Thymus (tissue), 14 donors: ENCODE measurements at places on chromosomes 7 and 10. TPM values are rescaled to one million over a fixed set of nuclear protein-coding genes. Genes with fewer than 3 reads are reported as not detected.

Gene MORN4
- polyA plus RNA-seq = 4.7 TPM

Gene LRIT1
- polyA plus RNA-seq = not detected

Gene SPDYE2
- polyA plus RNA-seq = 0.05 TPM

Gene LIPN
- polyA plus RNA-seq = 0.50 TPM

Gene PPP1R17
- 0.27 TPM for polyA plus RNA-seq

GRCh38 chr7:121061677-121062582 lies 73.4 kb downstream of the CPED1 start:
- H3K36me3 ChIP-seq = no peaks in the 10 kb centered on the region
- H3K27me3 ChIP-seq = no peaks in the 10 kb centered on the region
- H3K4me3 ChIP-seq = no peak overlapping the region
- H3K27ac ChIP-seq = no peak overlapping the region
- H3K4me1 ChIP-seq = no peaks in the 10 kb centered on the region

GRCh38 chr10:12510501-12510941 lies 161.2 kb downstream of the CAMK1D start:
- no peaks in the 10 kb centered on the region for H3K36me3 ChIP-seq
- DNase-seq = no peak
- no peak overlapping the region for H3K27ac ChIP-seq
- no peak overlapping the region for H3K4me3 ChIP-seq

GRCh38 chr7:19377611-19378344 lies 232.6 kb upstream of the FERD3L start:
- H3K4me1 ChIP-seq = no peaks in the 10 kb centered on the region
- H3K36me3 ChIP-seq = no peaks in the 10 kb centered on the region
- DNase-seq = no peak
- no peaks in the 10 kb centered on the region for H3K27me3 ChIP-seq
- H3K27ac ChIP-seq = no peak overlapping the region

DNA sequence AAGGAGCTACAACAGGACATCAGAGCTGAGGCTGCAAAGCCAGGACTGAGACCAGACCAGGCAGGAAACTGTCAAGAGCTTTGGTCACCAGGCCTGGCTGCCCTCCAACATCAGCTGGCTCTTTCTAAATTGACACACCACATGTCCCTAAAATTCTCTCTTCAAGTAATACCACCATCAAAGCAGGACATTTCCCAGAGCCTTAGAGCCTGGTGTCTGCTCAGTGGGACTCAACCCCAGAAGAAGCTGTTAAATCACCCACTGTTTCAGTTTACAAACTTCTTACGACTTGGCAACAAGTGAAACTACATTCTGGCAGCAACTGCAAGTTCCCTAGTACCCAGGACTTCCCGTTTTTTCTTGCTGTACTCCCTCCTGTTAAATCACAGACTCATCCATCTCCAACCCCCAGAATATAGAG lies 3.8 kb upstream of the IL6 start:
- no peaks in the 10 kb centered on the region for H3K36me3 ChIP-seq
- H3K27me3 ChIP-seq = peaks cover 23% of the 10 kb centered on the region
- no peak overlapping the region for H3K27ac ChIP-seq
- peaks cover 14% of the 10 kb centered on the region for H3K4me1 ChIP-seq

DNA sequence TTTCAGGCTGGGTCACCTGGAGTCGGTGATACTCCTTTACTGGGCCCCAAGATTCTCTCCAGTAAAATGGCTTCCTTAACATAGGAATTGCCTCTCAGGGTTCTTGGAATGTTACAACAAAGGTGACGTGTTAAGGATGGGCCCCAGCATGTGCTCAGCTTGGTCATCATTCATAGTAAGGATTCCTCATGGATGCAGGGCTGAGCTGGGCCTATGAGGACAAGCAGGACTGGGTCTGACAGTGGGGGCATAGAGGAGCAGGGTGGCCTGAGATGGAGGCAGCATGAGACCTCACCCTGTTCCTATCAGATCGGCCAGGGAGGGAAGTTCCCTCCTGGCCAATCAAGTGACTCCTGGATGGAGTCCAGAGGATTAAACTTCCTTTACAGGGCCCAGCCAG lies 12.8 kb upstream of the MBL2 start:
- H3K27me3 ChIP-seq = no peaks in the 10 kb centered on the region
- no peaks in the 10 kb centered on the region for H3K36me3 ChIP-seq
- no peak overlapping the region for H3K27ac ChIP-seq

DNA sequence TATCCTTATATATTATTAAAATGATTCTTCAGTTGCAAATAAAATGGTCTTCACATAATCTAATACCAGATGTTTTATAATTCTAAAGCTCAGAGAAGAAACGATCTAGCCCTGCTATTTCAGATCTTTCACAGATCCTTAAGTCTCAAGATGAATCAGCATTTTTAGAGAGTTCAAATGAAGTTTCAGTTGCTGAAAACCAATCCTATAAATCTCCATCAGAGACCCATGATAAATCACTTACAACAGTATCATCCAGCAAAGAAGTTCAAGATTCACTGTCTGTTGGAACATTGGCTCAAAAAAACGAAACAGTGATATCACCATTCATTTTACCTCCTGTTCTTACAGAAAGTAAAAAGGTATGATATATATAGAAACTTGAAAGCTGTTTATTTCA lies 137.0 kb downstream of the CCDC7 start:
- H3K27ac ChIP-seq = no peak overlapping the region
- no peaks in the 10 kb centered on the region for H3K4me1 ChIP-seq
- H3K4me3 ChIP-seq = no peak overlapping the region
- no peak for DNase-seq

- H3K27ac ChIP-seq = peak overlapping the region; percentile 50
- H3K27me3 ChIP-seq = peaks cover 10% of the 10 kb centered on the region
- peaks cover 6% of the 10 kb centered on the region for H3K4me1 ChIP-seq
- peak; percentile 37 for DNase-seq
- peak overlapping the region; percentile 70 for H3K4me3 ChIP-seq
Observed at GRCh38 chr10:24952707-24953645, 570 bp upstream of the PRTFDC1 start.

DNA sequence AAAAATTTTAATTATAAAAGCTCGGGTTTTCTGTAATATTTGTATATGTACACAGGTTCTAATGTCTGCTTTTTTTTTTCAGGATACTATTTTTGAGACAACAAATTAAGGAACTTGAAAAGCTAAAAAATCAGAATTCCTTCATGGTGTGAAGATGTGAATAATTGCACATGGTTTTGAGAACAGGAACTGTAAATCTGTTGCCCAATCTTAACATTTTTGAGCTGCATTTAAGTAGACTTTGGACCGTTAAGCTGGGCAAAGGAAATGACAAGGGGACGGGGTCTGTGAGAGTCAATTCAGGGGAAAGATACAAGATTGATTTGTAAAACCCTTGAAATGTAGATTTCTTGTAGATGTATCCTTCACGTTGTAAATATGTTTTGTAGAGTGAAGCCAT lies 57.9 kb upstream of the BAMBI start:
- peaks cover 19% of the 10 kb centered on the region for H3K36me3 ChIP-seq
- no peaks in the 10 kb centered on the region for H3K27me3 ChIP-seq
- no peak overlapping the region for H3K4me3 ChIP-seq
- DNase-seq = no peak
- no peak overlapping the region for H3K27ac ChIP-seq

- H3K27me3 ChIP-seq = no peaks in the 10 kb centered on the region
- H3K4me3 ChIP-seq = no peak overlapping the region
- H3K27ac ChIP-seq = no peak overlapping the region
Observed at GRCh38 chr10:72407471-72407870, 52.8 kb upstream of the DNAJB12 start.

DNA sequence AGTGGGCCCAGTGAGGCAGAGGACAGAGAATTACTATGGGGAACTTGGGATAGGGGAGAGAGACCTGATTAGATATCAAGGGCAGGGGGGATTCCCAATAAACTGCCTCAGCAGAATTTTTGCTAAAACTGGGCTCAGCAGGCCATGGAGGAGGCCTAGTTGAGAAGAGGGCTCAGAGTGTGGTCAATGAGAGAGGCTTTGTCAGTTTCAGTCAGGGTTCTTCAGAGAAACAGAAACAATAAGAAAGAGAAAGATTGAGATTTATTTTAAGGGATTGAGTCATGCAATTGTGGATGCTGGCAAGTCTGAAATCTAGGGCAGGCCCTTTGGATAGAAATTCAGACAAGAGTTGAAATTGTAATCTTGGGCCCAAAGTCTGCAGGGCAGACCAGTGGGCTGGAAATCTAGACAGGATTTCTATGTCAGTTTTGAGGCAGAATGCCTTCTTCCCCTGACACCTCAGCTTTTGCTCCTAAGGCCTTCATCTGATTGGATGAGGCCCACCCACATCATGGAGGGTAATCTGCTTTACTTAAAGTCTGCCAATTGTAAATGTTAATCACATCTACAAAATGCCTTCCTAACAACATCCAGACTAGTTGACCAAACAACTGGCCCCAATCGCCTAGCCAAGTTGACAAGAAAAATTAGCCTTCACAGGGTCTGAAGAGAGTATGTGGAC lies 33.5 kb upstream of the CCSER2 start:
- no peaks in the 10 kb centered on the region for H3K27me3 ChIP-seq
- no peaks in the 10 kb centered on the region for H3K36me3 ChIP-seq
- no peak overlapping the region for H3K4me3 ChIP-seq
- no peak overlapping the region for H3K27ac ChIP-seq

DNA sequence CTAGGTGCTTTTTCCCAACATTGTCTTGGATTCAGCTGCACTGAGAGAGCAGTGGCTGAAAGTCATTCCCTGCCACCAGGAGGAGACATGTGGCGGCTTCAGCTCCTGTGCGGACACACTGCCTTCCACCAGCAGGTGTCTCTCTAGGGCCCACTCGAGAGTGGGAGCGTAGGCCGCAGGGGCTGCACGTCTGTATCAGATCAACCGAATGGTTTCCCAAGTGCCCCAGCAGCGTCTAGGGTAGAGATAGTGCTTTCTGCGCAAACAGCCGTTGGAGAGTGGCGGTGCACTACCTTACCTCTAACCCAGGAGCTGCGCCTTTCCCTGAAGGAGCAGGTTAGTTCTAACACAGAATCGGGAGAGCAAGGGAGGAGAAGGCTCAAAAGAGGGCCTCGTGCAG lies 31.7 kb downstream of the PAPOLB start:
- H3K27ac ChIP-seq = no peak overlapping the region
- no peaks in the 10 kb centered on the region for H3K36me3 ChIP-seq
- peak; percentile 21 for DNase-seq
- H3K4me1 ChIP-seq = no peaks in the 10 kb centered on the region
- no peak overlapping the region for H3K4me3 ChIP-seq

- H3K27ac ChIP-seq = no peak overlapping the region
- H3K4me3 ChIP-seq = no peak overlapping the region
- H3K4me1 ChIP-seq = peaks cover 12% of the 10 kb centered on the region
- peaks cover 47% of the 10 kb centered on the region for H3K36me3 ChIP-seq
Observed at GRCh38 chr7:73699370-73700068, 16.1 kb downstream of the BUD23 start.

DNA sequence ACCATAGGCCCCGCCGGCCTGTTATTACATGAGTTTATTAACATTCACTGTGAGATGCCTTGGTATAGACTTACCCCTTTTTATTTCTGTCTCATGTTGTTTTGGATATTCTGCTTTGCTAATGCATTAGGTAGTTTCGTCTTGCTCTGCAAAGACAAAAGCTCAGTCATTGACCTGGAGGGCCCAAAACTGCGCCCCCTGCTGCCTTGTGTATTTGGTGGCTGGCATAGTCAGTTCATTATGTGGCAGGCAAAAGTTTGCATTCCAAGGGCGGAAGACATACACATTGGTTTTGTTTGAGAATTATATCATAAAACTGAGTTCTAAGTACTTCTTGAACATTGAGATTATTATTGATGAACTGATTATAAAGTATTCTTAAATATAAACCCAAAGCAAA lies 372.5 kb downstream of the SDK1 start:
- H3K36me3 ChIP-seq = no peaks in the 10 kb centered on the region
- no peaks in the 10 kb centered on the region for H3K27me3 ChIP-seq
- no peak overlapping the region for H3K27ac ChIP-seq
- no peak overlapping the region for H3K4me3 ChIP-seq
- peaks cover 3% of the 10 kb centered on the region for H3K4me1 ChIP-seq

DNA sequence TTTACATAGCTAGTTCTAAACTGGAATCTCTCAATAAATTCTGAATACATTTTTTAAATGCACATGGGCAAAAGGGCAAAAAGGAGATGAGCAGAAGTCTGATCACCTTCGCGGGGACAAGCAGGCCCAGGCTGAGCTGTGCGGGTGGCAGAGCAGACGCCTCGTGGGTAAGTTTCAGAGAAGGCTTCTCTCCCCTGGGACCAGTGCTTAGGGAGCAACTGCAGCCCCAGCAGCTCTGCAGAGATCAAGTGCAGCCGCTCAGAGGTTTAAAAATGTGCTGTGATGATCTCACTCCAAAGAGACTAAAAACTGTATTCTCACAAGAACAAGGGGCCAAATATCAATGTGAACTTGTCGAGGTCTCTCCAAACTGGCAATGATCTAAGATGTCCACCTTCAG lies 264.3 kb upstream of the RNF32 start:
- no peak for DNase-seq
- H3K27me3 ChIP-seq = no peaks in the 10 kb centered on the region
- no peaks in the 10 kb centered on the region for H3K4me1 ChIP-seq
- no peak overlapping the region for H3K27ac ChIP-seq

DNA sequence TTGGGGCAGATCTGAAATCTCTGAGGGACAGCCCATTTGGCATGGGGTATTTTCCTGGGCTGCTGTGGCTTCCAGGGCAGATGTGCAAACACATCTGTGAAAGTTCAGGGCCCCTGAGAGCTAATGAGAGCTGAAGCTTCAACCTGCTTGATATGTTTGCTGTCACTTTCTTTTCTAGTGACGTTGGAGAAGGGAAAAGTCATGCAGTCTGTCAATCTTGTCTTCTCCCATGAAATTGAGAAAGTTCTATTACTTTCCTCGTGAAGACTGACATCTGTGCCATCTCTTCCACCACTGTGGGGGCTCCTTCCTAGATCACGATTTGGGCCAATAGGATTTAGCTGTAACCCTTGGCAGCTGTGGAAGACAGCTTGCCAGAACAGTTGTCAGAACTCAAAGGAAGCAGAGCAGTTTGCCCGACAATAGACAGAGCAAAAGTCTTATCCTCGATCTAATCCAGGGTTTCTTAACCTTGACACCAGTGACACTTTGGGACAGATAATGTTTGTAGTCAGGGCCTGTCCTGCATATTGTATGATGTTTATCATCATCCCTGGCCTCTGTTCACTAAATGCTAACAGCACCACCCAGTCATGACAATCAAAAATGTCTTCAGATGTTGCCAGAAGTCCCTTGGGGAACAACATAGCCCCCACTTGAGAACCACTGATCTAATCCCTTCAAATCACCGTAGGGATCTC lies 586.5 kb downstream of the LRMDA start:
- DNase-seq = no peak
- H3K27me3 ChIP-seq = no peaks in the 10 kb centered on the region
- no peak overlapping the region for H3K4me3 ChIP-seq
- no peaks in the 10 kb centered on the region for H3K4me1 ChIP-seq
- H3K27ac ChIP-seq = no peak overlapping the region

DNA sequence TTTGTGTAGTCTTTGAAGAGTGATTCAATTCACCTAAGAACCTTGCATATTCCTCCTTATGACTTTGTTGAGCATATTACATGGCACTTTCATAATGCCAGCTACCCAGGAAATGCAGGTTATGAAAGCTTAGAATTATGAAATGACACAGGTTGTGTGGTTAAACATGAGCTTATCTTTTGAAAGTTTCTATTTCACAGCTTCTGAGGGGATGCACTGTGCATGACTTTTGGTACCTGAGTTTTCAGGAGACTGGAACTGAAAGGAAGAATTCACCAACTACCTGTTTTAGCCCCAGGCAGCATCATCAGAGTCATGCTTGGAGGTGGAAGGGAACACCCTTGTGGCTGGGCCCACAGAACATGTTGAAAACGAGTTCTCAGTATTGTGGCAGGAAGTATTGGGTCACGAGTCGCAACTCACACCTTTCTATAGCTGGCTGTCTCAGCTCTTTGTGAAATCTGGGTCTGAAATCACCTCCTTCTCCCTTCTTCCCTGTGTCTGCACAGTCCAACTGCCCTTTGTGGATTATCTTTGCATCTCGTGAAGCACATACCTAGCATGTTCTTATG lies 228.2 kb downstream of the PTEN start:
- peak; percentile 73 for DNase-seq
- H3K27me3 ChIP-seq = no peaks in the 10 kb centered on the region
- peak overlapping the region; percentile 22 for H3K27ac ChIP-seq
- H3K4me1 ChIP-seq = peaks cover 6% of the 10 kb centered on the region
- no peaks in the 10 kb centered on the region for H3K36me3 ChIP-seq
- H3K4me3 ChIP-seq = no peak overlapping the region
